ENCODE measurements at places on chromosomes 4 and X.

GRCh38 chr4:65193985-65194384, 476.3 kb downstream of the EPHA5 start:
- DNase-seq = no peak

- no peak for DNase-seq
These were observed 631 bp downstream of the TMEM47 start for GRCh38 chrX:34656467-34656841.

GRCh38 chr4:100062921-100063320, 112.8 kb upstream of the H2AZ1 start:
- DNase-seq = no peak

DNA sequence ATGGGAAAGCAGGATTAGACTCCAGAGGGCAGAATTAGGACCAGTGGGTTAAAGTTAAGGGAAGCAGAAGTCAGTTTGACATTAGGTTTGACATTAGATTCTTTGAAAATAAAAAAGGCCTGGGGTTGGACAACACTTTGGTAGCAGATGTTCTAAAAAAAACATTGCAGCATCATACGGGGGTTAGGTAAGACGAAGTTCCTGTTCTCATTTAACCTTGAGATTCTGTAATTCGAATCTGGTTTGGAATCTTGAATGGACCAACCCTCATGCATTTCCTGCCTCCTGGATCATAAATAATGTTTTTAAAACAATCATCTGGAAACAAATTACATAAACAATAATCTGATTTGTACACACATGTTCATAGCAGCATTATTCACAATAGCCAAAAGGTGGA, 181.0 kb downstream of the SHROOM3 start:
- no peak for DNase-seq

DNA sequence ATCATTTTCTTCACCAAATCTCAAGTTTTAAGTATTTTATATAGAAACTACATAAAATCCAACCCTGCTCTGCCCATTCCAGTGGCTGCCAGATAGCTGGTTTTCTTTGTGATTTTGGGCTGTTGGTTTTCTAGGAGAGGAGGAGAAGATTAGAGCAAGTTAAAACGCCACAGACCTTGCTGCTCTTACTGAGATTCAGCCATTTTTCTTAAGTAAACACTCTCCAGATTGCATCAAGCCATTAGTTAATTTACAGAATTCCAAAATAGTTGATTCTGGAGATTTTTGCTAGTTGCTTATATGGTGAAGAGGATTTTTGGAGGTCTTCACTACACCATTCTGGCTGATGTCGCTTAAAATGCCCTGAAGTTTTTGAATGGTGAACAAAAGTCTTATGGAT, 366.2 kb downstream of the MAPK10 start:
- DNase-seq = no peak

DNA sequence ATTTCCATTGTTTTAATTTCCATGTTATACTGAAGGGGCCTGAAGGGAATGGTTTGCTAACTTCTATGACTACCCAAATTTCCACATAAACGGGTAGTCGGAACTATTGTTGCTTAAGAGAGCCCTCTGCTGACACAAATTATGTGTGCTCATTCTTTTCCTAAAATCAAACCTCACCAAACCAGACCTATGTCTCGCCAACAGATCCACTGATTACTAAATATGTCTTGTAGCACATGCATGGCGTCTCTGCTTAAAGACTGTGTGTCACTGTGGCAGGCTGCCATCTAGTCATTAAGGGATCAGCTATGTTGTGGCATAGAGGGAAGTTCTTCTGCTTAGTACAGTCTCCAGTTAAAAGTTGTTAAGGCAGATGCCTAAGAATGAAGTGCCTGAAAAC, 25.1 kb downstream of the PIR start:
- no peak for DNase-seq

GRCh38 chr4:108716340-108716739, 46.5 kb downstream of the ETNPPL start:
- DNase-seq = no peak

DNA sequence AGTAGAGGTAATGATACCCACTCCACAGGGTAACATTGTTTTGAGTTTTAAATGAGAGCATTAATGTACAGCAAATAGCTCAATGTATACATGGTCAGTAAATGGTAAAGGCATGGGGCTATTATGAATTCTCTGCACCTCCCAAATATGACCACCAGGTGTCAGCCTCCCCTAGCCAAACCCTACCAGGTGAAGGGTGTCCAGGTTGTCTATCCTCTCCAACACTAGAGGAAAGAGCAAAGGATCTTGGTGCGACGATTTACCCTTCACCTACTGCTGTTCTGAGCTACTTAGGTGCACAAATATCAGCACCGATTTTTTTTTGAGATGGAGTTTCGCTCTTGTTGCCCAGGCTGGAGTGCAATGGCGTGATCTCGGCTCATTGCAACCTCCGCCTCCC, 26.5 kb upstream of the XIAP start:
- DNase-seq = no peak

All from epithelial cell of proximal tubule (primary cell).